ENCODE measurements at places on chromosomes 5 and 9.

DNA sequence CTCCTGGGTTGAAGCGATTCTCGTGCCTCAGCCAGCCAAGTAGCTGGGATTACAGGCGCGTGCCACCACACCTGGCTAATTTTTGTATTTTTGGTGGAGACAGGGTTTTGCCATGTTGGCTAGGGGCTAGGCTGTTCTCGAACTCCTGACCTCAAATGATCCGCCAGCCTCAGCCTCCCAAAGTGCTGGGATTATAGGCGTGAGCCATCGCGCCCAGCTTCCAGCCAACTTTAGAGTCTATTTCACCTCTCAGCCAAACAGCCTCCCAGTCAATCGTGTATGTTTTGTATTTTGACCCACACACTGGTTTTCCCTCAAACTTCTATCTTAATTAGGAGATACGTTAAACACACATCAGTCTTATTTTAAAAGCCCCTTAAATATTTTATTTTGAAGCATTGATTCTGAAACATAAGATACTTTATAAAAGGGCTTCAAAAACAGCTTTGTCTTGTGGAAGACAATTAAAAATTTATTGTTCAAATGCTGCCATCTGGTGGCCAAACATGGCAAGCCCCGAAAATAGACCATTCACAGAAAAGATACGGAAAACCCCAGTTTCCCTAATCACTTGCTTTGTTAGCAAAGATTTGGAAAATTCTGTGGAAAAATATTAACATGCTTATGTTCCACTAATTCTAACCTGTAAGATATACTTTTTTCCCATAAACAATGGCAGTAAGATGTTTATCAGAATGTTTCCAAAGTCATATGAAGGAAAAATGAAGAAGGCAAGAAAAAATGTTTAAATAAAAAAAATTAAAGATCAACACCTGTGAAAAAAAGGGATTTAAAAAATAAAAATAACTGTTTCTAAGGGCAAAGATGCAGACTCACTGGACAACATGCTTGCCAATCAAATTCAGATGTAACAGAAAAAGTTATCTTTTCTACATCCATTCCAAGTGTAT is 33.1 kb downstream of the APTX start:
- DNase-seq = peak; percentile 20

GRCh38 chr5:134116789-134117761 is 2.6 kb downstream of the TCF7 start:
- no peak for DNase-seq

- DNase-seq = no peak
Measured at GRCh38 chr5:107378218-107378899, 292.4 kb downstream of the EFNA5 start.

DNA sequence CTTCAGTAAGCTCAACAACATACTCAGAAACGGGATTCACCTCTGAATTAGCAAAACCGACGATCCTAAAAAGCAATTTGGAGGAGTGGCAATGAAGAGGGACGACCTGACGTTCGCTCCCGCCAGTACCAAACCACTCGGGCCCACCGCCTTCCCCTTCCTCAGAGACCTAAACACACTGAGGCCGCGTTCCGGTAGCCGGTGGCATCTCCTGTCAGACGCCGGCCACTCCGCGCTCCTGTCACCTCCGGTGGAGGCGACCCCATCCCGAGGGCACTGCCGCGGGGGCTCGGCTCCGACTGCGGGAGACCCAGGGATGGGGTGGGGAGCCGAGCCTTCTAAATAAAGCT is 617 bp downstream of the PPP6C start:
- no peak for DNase-seq

GRCh38 chr9:91694081-91694870 is 255.8 kb downstream of the ROR2 start:
- DNase-seq = no peak

- no peak for DNase-seq
Measured at GRCh38 chr5:99019812-99020697, 91.2 kb upstream of the CHD1 start.

DNA sequence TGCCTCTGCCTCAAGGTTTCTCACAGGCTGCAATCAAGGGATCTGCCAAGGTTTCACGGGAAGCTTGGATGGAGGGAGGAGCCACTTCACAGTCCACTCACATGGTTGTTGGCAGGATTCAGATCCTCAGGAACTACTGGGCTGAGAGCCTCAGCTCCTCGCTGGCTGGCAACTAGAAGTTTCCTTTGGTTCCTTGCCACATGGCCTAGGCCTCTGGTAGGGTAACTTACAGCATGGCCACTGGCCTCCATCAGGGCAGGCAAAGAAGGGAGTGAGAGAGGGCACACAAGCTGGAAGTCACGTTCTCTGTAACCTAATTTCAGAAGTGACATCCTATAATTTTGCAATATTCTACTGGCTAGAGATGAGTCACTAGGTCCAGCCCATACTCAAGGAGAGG is 32.2 kb downstream of the SPOCK1 start:
- no peak for DNase-seq

- DNase-seq = no peak
Measured at GRCh38 chr5:155343468-155343867, 329.9 kb downstream of the KIF4B start.

DNA sequence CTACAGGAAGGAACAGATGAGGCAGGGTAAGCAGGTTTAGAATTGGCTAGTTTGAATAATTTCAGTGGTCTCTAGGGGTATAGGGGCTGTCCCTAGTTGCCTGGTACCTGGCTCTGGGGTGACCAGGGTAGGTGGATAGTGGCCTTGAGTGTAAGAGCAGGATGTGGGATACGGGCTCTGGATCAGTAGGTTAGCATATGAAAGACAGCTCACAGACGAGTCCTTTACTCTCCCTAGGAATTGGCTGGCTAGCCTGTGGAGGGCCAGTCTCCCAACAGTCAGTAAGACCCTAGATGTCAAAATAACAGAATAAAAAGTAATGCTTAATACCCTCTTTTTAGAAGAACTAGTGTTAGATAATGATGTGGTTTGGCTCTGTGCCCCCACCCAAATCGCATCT is 16.6 kb upstream of the C9orf152 start:
- no peak for DNase-seq

DNA sequence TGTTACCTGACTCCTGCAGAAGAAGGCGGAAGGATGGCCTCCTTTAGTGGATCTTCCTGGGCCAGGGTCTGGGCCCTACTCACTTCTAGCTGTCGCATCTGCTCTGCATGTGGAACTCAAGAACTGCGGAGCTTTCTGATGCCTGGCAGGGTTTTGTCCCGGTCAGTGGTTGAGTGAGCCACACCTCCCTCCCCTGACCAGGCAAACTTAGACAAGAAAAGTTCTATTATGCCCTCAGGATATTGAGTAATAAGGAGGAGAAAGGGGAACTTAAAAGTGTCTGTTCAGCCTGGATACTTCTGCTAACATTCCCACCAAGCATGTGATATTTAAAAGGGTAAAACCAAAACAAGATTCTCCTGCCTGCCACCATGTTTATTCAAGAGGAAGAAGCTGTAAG is at the start of gene FYB1:
TSS of gene FYB1 (minus strand) at position 127 of the 400 bp plus-strand sequence. CDS start 16,603 bp downstream, outside the sequence.
- no peak for DNase-seq

GRCh38 chr5:101102506-101102905 is 199.4 kb upstream of the ST8SIA4 start:
- DNase-seq = no peak

- no peak for DNase-seq
Measured at GRCh38 chr5:87777877-87778276, 365.1 kb upstream of the CCNH start.

GRCh38 chr5:4802044-4802443 is 338.1 kb upstream of the ADAMTS16 start:
- no peak for DNase-seq

- no peak for DNase-seq
Measured at GRCh38 chr5:150429410-150429873, 16.7 kb upstream of the CD74 start.

DNA sequence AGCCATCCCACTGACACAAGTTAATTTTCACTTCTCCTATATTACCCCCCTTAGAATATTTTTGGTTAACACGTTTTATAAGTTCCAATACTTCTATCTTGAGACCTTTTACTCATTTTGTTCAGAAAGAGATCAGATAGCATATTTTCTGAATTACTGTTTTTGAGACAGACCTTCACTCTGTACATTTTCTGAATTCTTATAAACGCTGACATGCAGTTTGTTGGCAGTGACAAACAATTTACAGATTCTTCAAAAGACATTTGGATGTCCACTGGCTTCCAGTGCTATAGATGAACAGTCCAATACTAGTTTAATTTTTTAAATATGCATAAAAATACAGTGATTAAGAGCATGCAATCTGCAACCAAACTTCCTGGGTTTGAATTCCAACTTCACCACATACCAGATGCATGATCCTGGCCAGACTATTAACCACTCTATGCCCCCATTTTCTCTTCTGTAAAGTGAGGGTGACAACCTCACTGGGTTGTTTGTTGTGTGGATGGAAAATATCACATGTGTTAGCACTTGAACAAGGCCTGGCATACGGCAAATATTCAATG is 142.1 kb downstream of the AGTPBP1 start:
- no peak for DNase-seq

DNA sequence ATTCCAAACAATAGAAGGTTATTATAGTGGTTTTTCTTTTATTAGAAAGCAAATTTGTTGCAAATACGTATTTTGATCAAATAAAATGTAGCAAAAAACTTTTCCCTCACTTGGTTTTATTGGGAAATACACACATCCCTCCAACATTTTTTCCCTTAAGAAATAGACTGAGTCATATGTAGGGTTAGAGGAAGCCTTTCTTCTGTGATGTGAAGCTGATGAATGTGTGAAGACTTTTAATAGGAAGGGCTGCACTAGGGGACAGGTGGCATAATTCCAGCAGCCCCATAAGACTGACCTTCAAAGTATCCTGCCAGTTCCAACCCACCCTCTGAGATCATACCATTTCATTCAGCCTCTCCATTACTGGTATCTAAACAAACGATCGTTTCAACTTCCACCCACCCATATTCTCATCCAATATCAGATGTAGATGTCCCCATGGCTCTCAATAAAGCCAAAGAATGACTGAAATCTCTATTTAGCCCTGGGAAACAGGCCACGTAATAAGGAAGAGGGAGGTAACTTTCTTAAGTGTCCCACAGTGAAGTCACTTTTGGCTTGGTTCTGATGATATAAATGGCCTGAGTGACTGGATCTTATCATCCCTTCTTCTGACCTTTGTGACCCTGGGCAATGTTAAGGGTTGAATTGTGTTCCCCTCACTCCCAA is 64.7 kb upstream of the LPAR1 start:
- DNase-seq = no peak

DNA sequence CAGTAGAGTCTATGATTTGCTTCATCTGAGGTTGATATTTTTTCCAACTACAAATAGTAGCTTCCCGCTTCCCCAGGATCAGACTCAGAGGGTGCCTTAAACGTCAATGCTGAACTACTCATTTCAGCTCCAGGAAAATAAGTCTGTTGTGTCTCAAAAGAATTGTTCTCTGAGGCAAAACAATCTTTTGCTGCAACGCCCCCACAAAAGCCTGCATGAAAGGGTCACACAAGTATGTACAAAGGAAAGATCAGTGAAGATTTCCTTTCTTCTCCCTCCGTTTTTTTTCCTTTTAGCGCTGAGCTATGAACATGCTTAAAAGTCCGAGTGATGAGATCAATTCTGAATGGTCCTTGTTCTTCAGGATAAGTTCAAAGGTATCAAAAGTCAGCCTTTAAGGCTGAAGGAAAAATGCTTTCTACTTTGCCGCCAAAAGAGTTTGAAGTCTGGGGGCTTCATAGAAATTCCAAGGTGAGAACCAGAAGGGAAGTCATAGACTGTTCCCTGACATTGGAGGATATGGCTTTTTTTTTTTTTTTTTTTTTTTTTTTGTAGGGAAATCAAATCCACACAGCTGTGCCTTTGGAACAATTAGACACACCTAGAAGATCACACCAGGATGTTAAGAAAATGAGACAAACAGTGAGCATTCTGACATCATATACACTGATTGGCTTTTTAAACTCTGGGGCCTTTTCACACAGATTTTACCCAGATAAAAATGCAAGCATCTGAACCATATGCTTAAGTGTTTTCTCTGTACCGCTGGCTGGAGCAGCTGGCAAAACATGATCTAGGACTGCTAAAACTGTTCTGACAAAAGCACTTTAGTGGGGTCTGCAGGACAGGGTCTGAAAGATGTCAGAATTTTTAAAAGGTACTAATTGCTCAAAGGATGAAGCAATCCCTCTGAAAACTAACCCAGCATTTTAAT is 329.3 kb downstream of the ENC1 start:
- DNase-seq = no peak

- no peak for DNase-seq
Measured at GRCh38 chr5:87097664-87098063, 170.0 kb upstream of the RASA1 start.

GRCh38 chr5:92809855-92810465 is 771.1 kb downstream of the NR2F1-AS1 start:
- DNase-seq = no peak

DNA sequence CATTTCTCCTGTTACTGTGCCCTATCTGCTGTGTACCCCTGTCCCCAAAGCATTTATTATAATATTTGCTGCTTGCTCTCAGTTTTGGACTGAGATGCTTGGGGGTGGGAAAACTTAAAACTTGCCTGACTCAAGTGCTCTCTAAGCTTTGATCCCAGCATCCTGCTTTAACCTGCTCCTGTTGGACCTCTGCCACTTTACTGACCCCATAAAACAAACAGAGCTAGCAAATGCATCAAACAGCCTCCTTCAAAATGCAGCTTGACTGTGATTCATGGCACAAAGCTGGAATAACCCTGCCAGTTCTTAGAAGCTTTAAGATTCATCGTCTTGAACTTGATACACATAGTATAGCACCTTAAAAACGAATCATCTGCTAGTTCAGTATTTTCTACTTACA is 212.5 kb downstream of the DEPDC1B start:
- no peak for DNase-seq

GRCh38 chr5:14745188-14745563 is 80.7 kb downstream of the OTULIN start:
- DNase-seq = no peak

DNA sequence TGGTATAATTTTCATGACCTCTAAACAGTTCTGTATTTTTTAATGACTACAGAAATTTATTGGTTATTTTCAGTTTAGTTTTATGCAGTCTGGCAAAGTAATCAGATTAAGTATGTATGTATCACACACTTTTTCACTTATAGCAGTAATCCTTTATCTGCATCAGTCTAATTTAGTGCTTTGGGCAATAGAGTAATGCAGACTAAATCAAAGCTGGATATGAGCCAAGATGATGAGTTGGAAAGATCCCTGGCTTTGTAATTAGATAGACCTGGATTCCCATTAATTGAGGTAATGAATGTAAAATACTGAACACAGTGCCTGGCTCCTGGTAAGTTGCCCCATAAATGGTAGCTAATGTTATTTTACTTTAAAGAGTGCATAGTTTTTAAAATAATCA is 215.4 kb upstream of the TLX3 start:
- DNase-seq = no peak

DNA sequence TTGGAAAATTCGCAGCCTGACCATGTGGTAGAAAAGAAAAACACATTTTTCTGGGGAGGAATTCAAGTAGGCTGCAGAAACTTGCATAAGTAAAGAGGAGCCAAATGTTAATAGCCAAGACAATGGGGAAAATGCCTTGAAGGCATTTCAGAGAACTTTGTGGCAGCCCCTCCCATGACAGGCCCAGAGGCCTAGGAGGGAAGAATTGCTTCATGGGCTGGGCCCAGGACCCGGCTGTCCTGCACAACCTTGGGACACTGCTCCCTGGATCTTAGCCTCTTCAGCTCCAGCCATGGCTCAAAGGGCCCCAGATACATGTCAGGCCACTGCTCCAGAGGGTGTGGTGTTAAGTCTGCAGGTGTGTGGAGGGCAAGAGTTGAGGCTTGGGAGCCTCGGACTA is 158.6 kb downstream of the OSTF1 start:
- DNase-seq = no peak

Measured in activated effector memory CD4-positive, alpha-beta T cell treated with Interleukin-2 at 50 U/mL for 16 hours (primary cell).